ENCODE measurements at places on chromosomes 11 and 22.

DNA sequence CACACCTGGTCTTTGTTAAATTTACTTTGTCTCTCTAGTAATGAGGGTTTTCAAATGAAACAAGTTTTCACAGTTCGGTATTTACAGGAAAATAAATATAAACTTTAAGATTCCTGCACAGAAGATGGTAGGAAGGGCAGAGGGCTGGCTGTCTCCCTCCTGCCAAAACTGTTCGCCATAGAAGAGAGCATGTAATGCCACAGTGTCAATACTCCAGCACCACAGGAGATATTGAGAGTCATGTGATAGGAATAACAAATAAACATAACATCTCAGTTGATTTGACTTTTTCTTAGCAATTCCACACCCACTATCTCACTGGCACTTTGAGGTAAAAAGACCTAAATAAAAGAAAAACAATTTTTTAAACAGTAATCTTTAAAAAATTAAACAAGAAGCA is 100.9 kb downstream of the MRTFA start:
- DNase-seq: no peak

GRCh38 chr22:23060612-23061400 is 9.5 kb upstream of the GNAZ start:
- no peak for DNase-seq

DNA sequence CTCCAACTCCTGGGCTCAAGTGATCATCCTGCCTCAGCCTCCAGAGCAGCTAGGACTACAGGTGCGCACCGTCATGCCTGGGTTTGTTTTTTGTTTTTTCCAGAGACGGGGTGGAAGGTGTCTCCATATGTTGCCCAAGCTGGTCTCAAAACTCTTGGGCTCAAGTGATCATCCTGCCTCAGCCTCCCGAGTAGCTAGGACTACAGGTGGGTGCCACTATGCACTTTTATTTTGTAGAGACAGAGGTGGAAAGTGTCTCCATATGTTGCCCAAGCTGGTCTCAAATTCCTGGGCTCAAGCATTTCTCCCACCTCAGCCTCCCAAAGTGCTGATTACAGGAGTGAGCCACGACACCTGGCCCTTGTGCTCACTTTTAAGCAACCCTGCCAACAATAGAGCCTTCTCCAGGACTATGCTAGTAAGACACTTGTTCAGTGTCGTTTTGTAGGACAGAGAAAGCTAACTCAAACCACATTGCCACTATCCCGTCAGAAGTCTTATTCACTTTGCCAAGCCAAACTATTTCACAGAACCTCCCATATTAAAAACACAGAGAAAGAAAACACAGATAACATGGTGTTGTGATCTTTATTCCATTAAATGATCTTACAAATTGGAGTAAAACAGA is 9.4 kb upstream of the PLAAT3 start:
- no peak for DNase-seq

GRCh38 chr11:10918698-10919097 is 60.8 kb upstream of the ZBED5 start:
- no peak for DNase-seq

GRCh38 chr11:34324466-34324865 is 33.3 kb downstream of the ABTB2 start:
- no peak for DNase-seq

DNA sequence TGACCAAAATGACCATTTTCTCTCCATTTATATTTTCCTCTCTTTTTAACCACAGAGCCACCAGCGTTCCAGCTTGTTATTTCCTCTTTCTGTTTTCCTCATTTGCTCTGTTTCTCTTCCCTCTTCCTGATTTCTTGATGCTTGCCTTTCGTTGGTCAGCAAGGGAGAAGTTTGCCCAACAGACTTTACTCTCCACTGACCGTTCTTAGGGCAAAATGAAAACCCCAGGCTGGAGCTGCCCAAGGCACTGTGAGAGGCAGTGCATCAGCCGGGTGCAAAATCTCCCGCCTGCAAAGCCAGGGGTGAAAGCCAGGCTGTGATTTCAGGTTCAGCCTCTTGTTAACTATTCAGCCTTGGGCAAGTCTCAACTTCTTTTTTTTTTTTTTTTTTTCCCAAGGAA is 26.1 kb upstream of the APLP2 start:
- DNase-seq: no peak

- peak; percentile 74 for DNase-seq
These were observed 39.7 kb downstream of the USP35 start for GRCh38 chr11:78228467-78228866.

DNA sequence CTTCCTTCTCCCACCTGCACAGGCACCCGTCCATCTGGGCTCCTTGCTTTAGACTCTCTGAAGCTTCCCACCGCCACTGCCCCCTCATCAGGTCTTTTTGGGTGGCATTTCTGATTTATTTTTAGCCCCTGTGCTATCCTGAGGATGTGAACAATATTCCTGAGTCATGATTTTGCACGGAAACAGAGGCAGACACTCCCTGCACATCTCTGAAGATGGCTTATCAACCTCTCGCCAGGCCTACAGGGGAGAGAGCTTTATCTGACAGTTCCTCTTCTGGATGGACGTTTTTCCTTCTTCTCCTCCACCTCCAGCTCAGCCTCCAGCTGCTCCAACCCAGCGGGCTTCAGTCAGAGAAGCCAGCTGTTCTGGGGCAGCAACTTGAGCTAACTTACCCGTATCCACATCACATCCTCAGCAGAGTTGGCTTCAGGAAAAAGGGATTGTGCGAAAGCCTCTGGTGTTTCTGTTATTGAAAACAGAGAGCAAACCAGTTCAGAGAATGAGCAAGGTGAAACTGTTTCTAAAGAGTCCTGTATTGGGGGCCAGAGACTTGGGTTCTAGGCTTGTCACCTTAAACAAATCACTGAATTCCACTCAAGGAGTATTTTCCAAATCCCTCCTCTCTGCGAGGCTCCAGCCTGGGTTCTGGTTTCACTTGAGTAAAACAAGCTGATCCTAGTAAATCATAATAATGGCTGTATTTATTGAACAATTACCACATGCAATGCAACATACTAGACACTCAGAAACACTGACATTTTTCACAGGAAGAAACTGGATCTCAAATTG is 33.1 kb upstream of the ETS1 start:
- DNase-seq: peak; percentile 6

DNA sequence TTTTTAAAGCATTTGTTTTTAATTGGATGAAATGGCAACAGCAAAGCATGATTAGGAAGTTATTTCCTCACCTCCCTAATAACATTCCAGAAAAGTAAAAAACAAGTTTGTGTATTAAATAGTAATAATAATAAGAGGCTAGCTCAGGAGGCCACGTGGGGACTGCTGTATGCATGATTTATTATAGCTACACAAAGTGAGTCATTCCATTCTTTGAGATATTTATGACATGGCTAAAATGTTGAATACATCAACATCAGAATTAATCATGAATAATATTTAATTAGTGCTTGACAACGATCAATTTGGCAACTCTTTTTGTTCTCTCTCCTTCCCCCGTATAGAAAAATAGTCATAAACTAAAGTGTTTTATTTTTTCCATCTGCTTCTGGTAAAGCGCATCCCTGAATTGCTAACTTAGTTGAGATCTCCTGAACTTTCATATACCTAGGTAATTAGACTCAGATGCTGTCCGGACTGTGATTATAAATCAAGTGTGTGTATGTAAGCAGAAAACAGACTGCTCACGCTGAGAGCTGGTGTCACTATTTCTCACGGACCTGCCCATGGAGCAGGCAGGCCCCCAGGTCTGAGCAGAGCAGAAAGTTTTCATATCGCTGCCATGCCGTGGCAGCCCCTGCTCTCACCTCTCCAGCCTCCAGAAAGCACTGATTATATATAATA is 125.7 kb downstream of the WT1 start:
- no peak for DNase-seq

GRCh38 chr11:61516675-61517572 is 8.4 kb downstream of the LRRC10B start:
- peak; percentile 30 for DNase-seq

- DNase-seq: no peak
These were observed 1.9 kb downstream of the NUMA1 start for GRCh38 chr11:72078477-72078876.

- no peak for DNase-seq
These were observed 26.7 kb downstream of the ALG8 start for GRCh38 chr11:78112582-78113275.

- no peak for DNase-seq
These were observed 72.6 kb downstream of the NAV2 start for GRCh38 chr11:19785265-19785664.

GRCh38 chr11:69694781-69695180 is 9.0 kb downstream of the FGF19 start:
- DNase-seq: peak; percentile 48

DNA sequence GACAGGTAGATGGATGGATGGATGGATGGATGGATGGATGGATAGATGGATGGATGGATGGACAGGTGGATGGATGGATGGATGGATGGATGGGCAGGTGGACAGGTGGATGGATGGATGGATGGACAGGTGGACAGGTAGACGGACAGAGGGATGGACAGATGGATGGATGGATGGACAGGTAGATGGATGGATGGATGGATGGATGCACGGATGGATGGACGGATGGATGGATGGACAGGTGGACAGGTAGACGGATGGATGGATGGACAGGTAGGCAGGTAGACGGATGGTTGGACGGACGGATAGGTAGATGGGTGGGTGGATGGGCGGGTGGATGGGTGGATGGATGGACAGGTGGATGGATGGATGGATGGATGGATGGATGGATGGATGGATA is 24.3 kb downstream of the PDGFB start:
- DNase-seq: no peak

DNA sequence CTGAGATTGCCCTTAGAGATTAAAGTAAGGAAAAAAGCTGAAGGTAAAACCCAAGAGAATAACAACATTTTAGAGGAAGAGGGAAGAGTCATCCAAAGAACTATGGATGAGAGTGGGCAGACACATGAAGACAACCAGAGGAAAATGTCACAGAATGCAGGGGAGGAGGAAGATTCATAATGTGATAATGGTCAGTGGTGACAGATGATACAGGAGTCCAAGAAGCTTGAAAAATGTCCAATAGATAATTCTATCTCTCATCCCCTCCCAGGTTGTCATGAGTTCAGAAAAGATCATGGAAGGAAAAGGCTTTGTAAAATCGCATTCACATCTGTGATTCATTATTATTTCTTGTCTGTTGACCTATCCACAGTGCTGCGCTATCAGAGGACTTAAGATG is 282.3 kb upstream of the CCDC90B start:
- no peak for DNase-seq

DNA sequence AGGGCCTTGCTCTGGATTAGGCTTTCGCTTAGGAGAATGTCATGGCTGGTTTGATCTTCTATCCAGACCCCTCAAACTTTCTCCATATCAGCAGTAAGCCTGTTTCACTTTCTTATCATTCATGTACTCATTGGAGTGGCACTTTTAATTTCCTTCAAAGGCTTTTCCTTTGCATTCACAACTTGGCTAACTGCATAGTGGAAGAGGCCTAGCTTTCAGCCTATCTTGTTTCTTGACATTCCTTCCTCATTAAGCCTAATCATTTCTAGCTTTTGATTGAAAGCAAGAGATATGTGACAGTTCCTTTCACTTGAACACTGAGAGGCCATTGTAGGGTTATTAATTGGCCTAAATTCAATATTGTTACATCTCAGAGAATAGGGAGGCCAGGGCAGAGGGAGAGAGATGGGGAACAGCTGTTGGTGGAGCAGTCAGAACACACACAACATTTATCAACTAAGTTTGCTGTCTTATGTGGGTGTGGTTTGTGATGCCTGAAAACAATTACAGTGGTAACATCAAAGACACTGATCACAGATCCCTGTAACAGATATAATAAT is 37.7 kb upstream of the APOBEC3A start:
- peak; percentile 14 for DNase-seq

GRCh38 chr11:86795949-86796348 is 4.4 kb upstream of the PRSS23 start:
- no peak for DNase-seq

DNA sequence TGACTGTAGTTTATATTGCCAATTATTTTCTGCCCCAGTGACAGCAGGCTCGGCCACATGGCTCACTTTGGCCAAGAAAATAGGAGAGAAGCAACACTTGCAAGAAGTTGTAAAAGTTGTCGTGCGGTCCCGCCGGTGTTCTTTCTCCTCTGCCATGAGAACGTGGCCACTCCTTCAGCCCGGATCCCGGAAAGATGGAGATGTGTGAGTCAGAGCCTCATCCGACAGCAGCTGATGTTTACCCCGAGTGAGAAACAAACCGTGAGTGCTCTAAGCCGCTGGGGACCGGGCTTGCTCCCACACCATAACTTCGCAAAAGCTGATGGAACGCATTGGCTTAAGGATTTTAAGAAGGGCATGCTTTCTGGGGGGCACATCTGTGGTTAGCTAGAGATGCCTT is 157.0 kb downstream of the CACNA1I start:
- no peak for DNase-seq

DNA sequence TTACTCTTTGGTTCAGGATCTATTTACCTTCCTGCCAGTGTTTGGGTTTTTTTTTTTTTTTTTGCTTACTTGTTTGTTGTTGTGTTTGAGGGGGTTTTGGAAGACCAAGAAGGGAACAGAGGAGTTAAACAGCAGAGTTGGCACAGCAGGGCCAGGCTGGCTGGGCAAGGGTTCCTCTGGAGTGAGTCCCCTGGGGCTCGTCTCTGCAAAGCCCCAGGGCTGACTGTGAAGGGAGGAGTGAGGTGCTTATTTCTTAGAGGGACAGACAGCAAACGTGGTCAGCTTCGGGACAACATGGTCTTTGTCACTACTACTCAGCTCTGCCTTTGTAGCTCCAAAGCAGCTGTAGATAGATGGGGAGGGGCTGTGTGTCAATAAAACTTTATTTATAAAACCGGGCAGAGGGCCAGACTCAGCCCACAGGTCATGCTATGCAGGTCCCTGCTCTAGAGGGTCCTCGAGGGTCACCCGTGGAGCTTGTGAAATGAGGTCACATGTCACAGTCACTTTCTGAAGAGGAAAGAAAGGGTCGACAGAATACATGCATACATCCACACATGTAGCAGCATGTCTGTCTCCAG is 1404.7 kb downstream of the BRD1 start:
- no peak for DNase-seq

DNA sequence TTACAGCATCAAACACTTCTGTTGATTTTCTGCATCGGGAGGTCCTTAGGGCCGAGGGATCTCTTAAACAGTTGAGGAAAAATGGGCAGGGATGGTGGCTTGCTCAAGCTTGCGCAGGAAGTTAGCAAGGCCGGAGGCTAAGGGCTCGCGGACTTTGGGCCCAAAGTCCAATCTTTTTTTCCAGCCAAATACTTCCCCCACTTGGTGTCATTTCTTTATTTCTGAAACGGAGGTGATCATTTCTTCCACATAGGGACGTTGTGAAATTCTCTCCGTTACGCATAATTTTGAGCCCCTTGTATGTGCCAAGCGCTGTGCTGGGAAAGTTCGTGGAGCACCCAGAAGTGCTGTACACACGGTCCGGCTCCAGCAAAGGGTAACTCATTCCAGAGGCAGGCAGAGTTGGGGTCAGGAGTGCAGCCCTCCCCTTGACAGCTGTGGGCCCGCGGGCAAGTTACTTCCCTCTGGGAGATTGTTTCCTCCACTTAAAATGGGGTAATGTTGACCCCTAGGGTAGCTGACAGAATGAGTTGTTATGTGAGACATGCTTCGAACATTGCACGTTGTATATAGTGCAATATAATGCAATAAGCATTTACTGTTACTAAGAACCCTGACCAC is 809 bp downstream of the MIEF1 start:
- DNase-seq: no peak

GRCh38 chr11:90197377-90197776 is 25.5 kb downstream of the CHORDC1 start:
- no peak for DNase-seq

- no peak for DNase-seq
These were observed 14.8 kb upstream of the MUC5B start for GRCh38 chr11:1208144-1208393.
